ENCODE measurements at places on chromosomes 7 and 10. TPM values are rescaled to one million over a fixed set of nuclear protein-coding genes. Genes with fewer than 3 reads are reported as not detected.

Gene CLDN4
- 88.0 TPM for total RNA-seq

Gene ADRB1
- 26.4 TPM for total RNA-seq

Gene EGR2
- total RNA-seq, result 9.3 TPM

Gene SLC29A4
- total RNA-seq, result 1.8 TPM

Gene ATP6V0A4
- total RNA-seq, result not detected

Gene MYOF
- total RNA-seq, result 138 TPM

Gene AP1S1
- total RNA-seq, result 33.0 TPM

DNA sequence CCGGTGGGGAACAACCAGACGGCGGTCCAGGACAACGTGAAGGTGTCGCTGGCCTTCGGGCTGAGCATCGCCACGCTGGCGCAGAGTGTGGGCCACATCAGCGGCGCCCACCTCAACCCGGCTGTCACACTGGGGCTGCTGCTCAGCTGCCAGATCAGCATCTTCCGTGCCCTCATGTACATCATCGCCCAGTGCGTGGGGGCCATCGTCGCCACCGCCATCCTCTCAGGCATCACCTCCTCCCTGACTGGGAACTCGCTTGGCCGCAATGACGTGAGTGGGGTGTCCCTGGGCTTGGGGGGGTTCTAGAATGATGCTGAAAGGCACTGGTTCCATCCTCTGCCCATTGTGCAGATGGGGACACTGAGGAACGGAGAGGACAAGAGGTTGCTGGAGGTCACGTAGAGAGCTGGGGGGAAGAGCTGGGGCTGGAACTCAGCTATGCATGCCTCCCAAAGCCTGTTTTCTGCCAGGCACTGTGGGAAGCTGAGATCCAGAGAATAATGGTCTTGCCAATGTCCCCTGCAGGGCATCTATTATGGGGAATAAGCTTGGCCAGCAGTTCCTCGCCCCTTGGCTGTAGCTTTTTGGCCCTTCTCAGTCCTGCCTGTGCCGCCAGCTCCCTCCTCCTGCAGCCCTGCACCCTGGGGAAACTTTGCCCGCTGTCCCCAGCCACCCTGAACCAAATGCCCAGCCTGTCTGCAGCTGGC lies 523 bp downstream of the AQP1 start:
- peaks cover 62% of the 10 kb centered on the region for H3K4me1 ChIP-seq
- peaks cover 19% of the 10 kb centered on the region for H3K36me3 ChIP-seq
- peak overlapping the region; percentile 78 for H3K27ac ChIP-seq
- H3K27me3 ChIP-seq, result no peaks in the 10 kb centered on the region
- DNase-seq, result no peak
- H3K4me3 ChIP-seq, result peak overlapping the region; percentile 68

- no peak for DNase-seq
- no peak overlapping the region for H3K27ac ChIP-seq
- H3K4me3 ChIP-seq, result no peak overlapping the region
- H3K27me3 ChIP-seq, result no peaks in the 10 kb centered on the region
These were observed 108.3 kb upstream of the CDK6 start for GRCh38 chr7:92944633-92945032.

DNA sequence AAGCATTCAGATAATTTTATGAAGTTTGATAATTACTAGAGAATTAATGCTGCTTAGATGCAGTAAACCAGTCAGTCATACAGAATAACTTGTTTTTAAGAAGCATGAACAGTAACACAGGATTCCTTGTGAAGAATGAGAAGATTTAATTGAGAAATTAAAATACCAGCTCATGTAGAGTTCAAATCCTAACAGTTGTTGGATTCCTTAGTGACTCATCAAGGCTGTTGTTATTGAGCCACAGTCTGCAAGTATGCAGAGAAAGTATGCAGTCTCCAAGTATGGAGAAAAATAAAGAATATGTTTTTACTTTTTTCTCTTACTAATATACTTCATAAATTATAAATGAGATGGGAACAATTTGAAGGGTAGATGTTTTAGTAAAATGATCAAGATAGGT lies 30.2 kb upstream of the CYP26C1 start:
- no peak overlapping the region for H3K27ac ChIP-seq
- DNase-seq, result no peak
- H3K4me3 ChIP-seq, result no peak overlapping the region

DNA sequence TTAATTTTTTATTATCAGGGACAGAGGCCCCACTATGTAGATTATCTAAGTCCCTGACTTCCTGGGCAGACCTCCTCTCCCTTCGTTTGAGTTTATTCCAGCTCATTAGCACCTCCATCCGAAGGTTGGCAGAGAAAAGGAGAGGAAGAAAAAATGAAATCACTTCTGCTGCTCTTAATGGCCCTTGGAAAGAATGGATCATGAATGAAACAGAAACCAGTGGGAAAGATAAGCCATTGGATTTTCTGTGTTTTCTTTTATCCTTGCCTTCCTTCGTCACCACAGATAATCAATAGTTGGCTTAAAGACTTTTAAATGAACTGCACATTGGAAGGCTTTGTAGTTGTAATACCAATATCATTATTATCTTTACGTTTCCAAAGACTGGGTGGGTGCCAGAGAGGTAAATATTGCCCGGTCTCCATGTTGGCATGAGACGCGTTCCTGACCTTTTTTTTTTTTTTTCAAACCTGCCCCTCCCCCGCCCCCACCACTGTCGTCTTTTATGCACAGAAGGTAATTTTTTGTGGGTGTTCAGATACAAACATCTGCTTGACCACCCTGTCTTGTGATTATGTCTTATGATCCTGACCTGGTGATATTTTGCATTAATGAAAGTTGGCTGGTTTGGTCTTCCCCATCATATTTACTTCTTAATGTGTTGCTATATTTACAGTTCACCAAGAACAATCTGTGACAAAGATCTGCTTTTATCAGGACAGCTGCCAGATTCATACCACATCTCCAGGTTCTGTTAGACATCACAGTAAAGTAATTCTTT lies 116.8 kb downstream of the ARID5B start:
- H3K36me3 ChIP-seq, result no peaks in the 10 kb centered on the region
- peaks cover 42% of the 10 kb centered on the region for H3K4me1 ChIP-seq
- no peak for DNase-seq
- H3K27me3 ChIP-seq, result no peaks in the 10 kb centered on the region
- H3K4me3 ChIP-seq, result no peak overlapping the region

GRCh38 chr7:130891254-130892094 lies 157.5 kb upstream of the KLF14 start:
- peak; percentile 78 for DNase-seq
- peaks cover 52% of the 10 kb centered on the region for H3K36me3 ChIP-seq
- peaks cover 92% of the 10 kb centered on the region for H3K4me1 ChIP-seq
- peak overlapping the region; percentile 91 for H3K27ac ChIP-seq
- H3K27me3 ChIP-seq, result no peaks in the 10 kb centered on the region

DNA sequence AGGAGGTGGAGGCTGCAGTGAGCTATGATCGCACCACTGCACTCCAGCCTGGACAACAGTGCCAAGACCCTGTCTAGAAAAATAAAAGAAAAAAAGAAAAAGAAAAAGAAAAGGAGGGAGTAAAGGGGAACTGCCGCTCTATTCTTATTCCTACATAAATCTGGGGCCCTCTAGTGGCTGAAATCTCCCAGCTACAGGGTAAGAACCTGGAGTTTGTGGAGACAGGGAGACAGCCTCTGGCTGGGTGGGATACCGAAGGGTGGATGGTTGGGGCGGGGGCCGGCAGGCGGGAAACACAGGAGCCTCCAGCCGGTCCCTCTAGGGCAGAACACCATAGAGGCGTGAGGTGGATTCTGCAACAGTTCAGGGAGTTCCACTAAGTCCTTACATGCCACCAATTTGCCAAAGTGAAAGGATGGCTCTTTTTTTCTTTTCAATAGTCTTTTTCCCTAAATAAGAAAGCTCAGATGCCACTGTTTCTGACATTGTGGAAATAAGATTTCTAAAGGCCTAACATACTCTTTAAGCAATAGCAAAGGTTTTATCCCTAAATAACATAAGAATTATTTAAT lies 117.3 kb downstream of the SVIL start:
- H3K4me3 ChIP-seq, result no peak overlapping the region
- DNase-seq, result no peak
- no peaks in the 10 kb centered on the region for H3K27me3 ChIP-seq
- H3K27ac ChIP-seq, result no peak overlapping the region

DNA sequence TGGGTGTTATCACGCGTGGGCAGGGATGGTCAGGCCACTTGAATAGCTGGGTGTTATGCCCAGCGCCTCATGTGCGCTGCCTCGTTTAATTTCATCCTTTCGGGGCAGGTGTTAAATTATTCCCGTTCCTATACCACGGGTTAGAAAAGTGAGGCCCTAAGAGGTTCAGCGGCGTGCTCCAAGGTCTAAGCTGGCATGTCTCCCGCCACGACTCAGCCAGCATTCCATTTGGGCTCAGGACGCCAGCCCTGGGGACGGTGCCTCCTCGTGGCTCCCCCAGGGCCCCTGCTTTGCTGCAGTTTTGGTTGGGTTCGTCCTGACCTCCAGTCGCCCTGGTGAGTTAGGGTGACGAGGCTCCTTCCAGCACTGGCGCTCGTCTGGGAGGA lies 124.5 kb downstream of the TRRAP start:
- H3K36me3 ChIP-seq, result peaks cover 21% of the 10 kb centered on the region
- H3K27ac ChIP-seq, result peak overlapping the region; percentile 60
- H3K4me3 ChIP-seq, result no peak overlapping the region

- H3K4me1 ChIP-seq, result no peaks in the 10 kb centered on the region
- no peak for DNase-seq
- no peak overlapping the region for H3K27ac ChIP-seq
- no peaks in the 10 kb centered on the region for H3K36me3 ChIP-seq
These were observed 27.0 kb upstream of the ABI1 start for GRCh38 chr10:26887611-26888215.

DNA sequence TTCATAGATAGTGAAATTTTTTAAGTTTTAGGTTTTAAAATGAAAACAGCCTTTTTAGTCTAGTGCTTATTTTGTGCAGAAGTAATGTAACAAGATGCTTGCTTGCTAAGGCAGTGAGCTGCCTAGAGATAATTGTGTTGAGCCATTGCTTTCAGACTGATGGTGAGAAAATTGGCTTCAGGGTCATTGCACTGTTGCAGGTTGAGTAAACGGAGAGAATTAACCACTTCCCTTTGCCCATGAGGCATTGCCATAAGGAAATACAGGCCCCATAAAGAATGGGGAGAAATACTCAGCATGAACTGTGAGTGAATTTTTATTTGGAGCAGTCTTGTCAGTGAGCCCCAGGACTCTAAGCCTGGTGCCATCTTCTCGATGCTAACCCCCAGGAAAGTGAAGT lies 140.5 kb downstream of the LRRC4 start:
- no peaks in the 10 kb centered on the region for H3K27me3 ChIP-seq
- DNase-seq, result no peak
- H3K4me3 ChIP-seq, result no peak overlapping the region
- no peaks in the 10 kb centered on the region for H3K4me1 ChIP-seq
- no peak overlapping the region for H3K27ac ChIP-seq
- no peaks in the 10 kb centered on the region for H3K36me3 ChIP-seq

All from upper lobe of left lung (tissue), 6 donors.